T-helper 1 cell (primary cell): ENCODE measurements at places on chromosomes 16 and 17.

DNA sequence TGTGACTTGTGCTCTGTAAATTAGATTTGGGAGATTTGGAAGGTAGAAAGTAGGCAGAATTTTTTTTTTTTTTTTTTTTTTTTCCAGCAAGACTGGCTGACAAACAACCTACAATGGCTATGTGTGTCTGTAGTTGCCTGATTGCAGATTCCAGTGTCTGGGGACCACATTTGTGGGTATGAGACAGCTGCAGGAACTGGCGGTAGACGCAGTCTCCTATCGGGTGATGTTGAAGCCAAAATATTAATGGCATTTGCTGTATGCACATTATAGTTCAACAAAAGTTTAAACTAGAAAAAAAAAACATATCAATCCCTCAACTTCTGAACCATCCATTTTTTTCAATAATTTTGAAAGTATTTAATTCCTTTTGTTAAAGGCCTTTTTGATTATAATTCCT lies 665.2 kb downstream of the TOX3 start:
- DNase-seq = no peak

DNA sequence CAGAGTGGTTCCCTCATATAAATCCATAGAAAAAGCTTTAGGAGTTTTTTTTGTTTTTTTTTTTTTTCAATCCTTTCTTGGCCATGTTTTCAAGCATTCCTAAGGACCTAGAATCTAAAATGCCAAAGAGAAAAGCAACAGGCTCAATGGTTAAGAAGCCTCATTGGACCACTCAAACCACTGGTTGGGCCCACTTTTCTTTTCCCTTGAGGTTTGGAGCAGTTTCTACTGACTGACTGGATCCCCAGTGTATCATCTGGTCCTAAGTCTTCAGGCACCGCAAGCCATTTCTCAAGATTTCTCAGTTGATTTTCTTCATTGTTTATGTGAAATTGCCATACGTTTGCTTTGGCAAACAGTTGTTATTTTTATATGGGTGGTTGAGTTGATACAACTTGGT lies 14.4 kb downstream of the METTL9 start:
- no peak for DNase-seq

DNA sequence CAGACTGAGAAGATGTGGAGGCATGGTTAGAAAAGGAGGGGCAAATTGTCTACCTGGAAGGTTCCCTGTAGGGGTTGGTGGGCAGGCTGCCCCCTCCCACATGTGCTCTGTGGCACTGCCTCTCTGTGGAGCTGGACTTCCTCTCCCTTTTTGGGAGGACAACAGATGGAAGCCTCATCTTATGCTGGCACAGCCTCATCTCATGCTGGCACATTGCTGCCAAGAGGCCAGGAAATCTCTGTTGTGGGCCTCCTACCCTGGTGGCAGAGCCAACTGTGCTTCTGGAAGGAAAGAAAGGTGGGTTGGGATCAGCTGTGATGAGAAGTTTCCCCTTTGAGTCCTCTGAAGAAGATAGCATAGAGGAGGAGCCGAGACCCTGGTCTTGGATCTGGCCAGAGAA lies 19.7 kb upstream of the BRD7 start:
- no peak for DNase-seq

GRCh38 chr16:67084345-67085028 lies 25.3 kb upstream of the PHAF1 start:
- DNase-seq = no peak

DNA sequence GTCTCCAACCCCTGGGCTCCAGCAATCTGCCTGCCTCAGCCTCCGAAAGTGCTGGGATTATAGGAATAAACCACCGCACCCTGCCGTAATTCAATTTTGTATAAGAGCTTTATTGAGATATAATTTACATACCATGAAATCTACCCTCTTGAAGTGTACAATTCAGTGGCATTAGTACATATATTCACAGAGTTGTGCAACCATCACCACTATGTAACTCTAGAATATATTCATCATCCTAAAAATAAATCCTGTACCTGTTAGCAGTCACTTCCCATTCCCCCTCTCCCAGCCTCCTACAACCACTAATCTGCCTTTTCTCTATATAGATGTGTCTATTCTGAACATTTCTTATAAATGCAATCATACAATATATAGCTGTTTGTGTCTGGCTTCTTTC lies 26.1 kb downstream of the TOM1L2 start:
- DNase-seq = no peak

DNA sequence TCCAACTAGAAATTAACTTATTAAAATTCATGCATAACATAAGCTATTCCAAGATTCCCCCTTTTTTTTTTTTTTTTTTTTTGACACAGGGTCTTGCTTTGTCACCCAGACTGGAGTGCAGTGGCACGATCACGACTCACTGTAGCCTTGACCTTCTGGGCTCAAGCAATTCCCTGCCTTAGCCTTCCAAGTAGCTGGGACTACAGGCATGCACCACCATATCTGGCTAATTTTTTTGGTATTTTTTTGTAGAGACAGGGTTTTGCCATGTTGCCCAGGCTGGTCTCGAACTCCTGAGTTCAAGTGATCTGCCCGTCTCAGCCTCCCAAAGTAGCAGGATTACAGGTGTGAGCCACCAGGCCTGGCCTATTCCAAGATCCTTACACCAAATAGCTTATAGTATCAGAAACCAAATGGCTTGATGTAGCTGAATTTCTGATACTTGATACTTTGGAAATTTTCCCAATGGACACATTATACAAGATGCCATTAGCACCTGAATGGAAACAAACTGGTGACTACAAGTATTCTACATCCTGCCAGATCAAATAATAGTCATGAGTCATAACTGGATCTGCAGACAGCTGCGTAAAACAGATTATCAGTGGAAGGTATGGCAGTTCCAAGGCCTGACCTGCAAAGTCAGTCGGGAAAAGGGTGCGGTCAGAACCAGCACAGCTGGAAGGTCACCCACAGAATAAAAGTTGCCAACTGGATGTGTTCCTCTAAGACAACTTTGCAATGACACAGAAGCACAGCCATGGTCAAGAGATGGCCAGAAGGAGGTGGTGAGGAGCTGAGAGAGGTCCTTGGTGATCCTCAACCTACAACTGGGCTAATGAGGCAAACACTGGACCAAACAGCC lies 14.5 kb downstream of the TUBG1 start:
- peak; percentile 15 for DNase-seq

DNA sequence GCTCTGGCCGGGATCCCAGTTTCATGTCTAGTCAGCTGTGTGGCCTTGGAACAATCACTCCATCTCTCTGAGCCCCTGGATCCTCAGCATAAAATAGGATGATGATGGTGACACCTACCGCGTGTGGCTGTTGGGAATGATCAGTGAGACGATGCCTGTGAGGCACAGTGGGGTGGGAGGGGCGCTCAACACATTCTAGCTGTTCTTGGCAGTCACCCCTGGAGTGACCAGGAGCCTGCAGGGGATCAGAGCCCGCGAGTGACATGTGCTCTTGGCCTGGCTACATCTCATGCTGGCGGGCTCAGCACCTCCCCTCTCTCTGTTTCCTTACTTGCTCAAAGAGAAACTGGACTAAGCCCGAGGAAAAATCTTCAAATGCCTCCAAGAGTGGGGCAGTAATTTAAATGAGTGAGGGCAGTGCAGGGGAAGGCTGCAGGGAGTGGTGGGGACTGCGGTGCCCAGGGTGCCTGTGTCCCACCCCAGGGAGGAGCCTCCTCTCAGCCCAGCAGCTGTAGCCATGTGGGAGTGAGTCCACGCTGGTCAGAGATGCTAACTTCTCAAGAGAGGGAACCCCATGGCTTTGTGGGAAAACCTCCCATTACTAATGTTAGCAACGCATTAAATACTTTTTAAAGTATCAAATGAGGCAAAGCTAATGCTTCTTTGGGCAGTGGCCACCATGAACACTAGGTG lies 23.1 kb upstream of the DOK4 start:
- DNase-seq = no peak

DNA sequence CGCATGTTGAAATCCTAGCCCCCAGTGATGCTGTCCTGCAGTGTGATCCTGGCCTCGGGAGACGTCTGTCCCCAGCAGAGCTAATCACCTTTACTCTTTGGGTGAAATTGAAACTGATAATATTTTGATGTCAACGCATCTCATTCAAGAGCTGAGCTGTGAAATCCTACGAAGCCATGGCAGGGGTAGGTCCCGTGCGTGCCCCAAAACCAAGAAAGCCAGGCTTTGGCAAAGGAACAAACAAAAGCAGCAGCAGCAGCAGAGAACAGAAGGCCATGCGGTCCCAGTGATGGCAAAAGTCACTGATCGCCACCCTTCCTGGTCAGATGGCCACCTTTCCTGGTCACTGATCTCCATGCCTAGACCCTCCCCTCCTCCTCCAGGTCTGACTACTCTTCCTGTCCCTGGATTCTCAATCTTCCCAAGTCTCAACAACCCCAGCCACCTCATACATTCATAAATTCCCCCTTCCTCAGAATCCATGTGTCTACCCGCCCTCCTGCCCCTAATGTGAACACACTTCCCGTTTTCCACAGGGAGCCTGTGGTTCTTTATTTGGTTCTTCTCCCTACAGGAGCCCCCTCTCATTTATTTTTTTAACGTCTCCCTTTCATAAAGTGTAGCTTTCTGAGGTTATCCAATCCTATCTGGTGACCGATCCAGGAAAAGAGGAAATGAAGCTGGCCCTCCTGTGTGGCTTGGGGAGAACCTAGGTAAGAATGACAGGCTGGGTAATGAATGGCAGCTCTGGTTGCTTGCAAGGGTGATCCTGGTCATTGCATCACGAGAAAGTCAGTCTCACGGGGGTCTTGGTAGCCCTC lies 50.3 kb downstream of the CPPED1 start:
- DNase-seq = no peak

GRCh38 chr17:35912339-35912912 lies 18.1 kb downstream of the RDM1 start:
- DNase-seq = no peak

GRCh38 chr16:27646806-27647205 lies 96.9 kb downstream of the KATNIP start:
- no peak for DNase-seq
